ENCODE measurements at places on chromosomes 13 and 19.

- DNase-seq = no peak
Observed at GRCh38 chr19:17286263-17286662, 4.6 kb downstream of the ANKLE1 start.

- no peak for DNase-seq
Observed at GRCh38 chr13:36088463-36088862, 42.7 kb downstream of the DCLK1 start.

DNA sequence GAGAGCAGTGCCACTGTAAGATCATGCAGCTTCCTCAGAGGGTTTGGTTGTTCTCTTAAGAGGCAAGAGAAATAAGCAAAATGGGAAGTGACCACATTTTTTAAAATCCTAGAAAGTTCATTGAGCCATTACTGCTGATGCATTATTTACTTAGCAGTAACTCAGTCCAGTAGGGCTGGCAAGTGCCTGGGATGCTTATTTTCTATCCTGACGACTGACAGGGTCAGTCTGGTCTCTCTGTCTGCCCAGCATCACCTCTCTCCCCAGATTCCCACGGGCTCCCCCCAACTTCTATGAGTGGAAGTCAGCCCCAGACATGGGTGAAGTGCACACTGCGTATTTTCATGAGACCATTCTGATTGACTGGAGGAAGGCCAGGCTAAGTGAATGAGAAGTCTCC, 10.4 kb downstream of the SHISA2 start:
- no peak for DNase-seq

GRCh38 chr13:21701460-21701859, 30.6 kb downstream of the FGF9 start:
- no peak for DNase-seq

DNA sequence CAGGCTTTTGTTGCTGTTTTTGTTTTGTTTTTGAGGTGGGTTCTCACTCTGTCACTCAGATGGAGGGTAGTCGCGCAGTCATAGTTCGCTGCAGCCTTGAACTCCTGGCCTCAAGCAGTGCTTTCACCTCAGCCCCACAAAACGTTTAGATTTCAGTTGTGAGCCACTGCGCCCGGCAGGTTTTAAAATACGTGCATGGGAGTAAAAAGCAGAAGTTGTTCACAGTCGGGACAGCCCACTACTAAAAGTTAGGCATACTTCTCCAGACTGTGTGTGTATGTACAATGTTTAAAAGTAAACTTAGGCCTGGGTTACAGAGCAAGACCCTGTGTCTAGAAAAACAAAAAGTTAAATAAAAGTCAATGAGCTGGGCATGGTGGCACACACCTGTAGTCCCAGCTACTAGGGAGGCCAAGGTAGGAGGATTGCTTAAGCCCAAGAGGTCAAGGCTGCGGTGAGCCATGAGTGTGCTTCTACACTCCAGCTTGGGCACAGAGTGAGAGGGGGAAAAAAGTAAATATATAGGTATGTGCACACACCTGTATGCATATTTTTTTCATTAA, 6.1 kb downstream of the SAFB start:
- DNase-seq = no peak

GRCh38 chr13:34546344-34547250, 395.5 kb upstream of the NBEA start:
- no peak for DNase-seq

- DNase-seq = no peak
Observed at GRCh38 chr13:74629985-74630384, 495.8 kb upstream of the KLF12 start.

DNA sequence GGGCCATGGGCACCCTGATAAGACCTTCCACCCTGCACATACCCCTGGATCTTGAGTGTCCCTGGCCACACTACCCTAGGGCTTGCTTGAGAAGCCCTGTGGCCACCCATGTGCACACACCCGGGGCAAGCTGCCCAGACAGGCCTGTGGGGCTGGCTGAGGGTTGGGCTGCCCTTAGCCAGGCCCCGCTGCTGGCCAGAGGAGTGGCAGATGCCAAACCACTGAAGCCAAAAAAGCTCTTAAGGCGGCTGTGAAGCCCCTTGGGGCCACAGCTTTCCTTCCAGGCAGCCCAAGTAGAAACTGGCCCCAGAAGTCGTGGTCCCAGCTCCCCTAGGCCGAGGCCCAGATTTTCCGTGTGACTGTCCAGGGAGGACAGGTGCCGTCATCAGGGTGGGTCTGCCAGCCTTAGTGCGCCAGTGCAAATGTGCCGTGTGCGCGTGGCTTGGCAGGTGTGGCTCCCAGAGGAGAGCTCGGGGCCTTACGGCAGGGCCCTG, 14.8 kb downstream of the CEBPG start:
- no peak for DNase-seq

DNA sequence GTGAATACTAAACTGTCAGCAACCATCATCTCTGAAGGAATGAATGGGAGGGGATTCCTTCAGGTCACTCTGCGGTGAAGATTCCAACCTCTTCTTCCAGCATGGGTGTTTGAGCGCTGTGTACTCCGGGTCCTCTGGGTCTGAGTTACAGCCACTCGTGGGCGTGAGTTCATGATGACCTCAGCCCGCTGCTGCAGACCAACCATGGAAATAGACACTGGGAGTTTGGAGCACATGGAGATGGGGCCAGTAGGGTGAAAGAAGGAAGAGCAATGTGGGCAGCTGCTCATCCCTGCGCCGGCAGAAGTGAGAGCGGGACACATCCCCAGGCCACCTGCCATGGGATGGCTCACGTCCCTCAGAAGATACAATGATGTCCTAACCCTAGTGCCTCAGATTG, 16.8 kb upstream of the RAB20 start:
- DNase-seq = no peak

GRCh38 chr19:32789429-32789828, 69.9 kb downstream of the TDRD12 start:
- DNase-seq = no peak
